H1 (cell line): ENCODE measurements at places on chromosomes 4 and X.

GRCh38 chr4:30181918-30182317 is 538.3 kb upstream of the PCDH7 start:
- no peak for DNase-seq

DNA sequence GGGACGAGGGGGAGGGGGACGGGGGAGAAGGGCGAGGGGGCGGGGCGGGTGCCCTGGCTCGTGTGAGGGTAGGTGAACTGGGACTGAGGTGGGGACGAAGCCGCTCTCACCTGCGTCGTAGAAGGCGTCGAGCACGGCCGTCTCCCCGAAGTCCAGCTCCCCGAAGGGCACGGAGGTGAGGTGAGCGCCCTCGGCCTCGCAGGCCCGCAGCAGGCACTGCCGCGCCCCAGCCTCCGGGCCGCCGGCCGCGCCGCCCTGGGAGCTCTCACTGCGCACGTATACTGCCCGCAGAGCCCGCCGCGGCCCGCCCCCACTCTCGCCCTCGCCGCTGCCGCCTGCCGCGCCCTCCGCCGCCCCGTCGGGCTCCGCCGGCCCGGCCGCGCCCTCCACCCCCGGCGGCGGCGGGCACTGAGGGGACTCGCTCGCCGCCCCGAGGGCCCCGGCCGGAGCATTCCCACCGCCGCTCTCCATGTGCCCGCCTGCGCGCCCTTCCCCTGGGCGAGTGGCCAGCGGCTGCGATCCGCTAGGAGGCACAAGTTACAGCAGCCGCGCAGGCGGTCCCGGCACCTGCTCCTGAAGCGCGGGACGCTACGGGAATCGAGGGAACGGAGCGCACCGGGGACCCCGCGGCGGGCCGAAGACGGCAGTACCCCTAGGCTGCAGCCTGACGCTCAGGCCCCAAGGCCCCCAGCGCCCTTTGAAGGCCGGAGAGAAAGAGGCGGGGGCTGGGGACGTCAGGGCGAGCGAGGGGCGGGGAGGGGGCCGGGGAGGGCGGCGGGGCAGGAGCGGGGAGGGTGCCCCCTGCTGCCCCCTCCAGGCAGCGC is at the start of gene MAP3K15:
Gene MAP3K15 (minus strand): TSS at position 718 of the 824 bp plus-strand sequence. CDS start 247 bp downstream, at position 471.
- DNase-seq = no peak

- DNase-seq = no peak
These were observed 18.4 kb upstream of the AFF1 start for GRCh38 chr4:86916392-86916791.

GRCh38 chr4:41683326-41683725 is 65.2 kb downstream of the PHOX2B start:
- DNase-seq = no peak

GRCh38 chr4:146975036-146975435 is 29.4 kb upstream of the TTC29 start:
- no peak for DNase-seq

GRCh38 chr4:65450899-65451298 is 219.4 kb downstream of the EPHA5 start:
- no peak for DNase-seq
